ENCODE measurements at places on chromosomes 4 and X.

- peaks cover 26% of the 10 kb centered on the region for H3K27me3 ChIP-seq
- no peak for DNase-seq
- H3K4me3 ChIP-seq, result no peak overlapping the region
- no peaks in the 10 kb centered on the region for H3K4me1 ChIP-seq
Observed at GRCh38 chr4:57194068-57194611, 84.0 kb upstream of the IGFBP7 start.

DNA sequence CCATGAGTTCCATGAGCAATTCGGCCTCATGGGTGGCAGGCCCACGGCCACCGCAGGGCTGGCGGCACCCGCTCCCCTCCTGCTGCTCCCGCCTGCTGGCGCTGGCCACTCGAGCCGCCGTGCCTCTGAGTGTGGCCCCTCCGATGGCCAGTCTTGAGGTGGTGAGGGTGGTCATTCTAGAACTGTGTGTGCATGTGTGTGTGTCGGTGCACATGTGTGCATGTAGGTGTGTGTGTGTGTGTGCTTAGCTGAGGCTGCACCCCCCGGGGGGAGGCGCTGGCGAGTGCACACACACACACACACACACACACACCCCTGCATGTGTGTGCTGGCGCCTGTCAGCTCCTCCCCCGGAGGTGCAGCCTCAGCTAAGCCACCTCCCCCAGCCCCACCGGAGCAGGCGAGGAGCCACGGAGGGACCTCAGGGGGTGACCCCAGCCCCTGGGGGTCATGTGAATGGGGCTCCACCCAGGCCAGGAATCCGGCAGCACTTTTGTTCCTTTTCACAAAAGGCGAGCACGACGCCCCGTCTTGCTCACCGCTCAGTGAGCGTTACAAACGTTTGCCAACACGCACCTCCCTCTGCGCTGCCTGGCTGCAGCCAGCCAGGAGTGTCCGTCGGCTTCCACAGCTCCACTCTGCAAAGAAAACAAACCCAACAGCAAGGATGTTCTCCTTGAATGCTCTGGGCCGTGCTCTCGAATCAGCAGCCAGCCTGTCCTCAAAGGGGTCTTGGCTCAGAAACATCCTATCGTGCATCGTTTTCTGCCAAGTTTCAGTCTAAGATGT, 29.9 kb downstream of the FGFRL1 start:
- no peaks in the 10 kb centered on the region for H3K36me3 ChIP-seq
- H3K4me1 ChIP-seq, result no peaks in the 10 kb centered on the region
- no peak overlapping the region for H3K27ac ChIP-seq
- peaks cover 26% of the 10 kb centered on the region for H3K27me3 ChIP-seq
- DNase-seq, result no peak

DNA sequence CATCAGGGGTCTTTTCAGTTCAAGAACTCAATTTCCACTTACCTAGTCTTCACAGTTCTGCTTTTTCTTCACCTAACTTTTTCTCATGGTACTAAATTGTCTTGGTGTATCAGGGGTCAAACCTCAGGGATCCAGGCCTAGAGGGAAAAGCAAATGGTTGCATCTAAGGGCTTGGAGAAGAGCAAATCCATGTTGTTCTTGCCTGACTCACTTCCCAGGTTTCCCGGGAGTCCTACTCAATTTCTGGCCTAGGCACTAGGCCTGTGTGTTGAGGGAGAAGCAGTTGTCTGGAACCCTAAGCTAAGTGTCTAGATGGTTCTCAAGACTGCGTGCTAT, 191.9 kb upstream of the STK26 start:
- no peak overlapping the region for H3K27ac ChIP-seq
- no peak for DNase-seq
- H3K36me3 ChIP-seq, result no peaks in the 10 kb centered on the region
- no peaks in the 10 kb centered on the region for H3K27me3 ChIP-seq

- H3K27ac ChIP-seq, result no peak overlapping the region
- H3K4me1 ChIP-seq, result no peaks in the 10 kb centered on the region
- H3K4me3 ChIP-seq, result no peak overlapping the region
- no peak for DNase-seq
- no peaks in the 10 kb centered on the region for H3K36me3 ChIP-seq
Observed at GRCh38 chr4:174056959-174057358, 226.5 kb downstream of the FBXO8 start.

DNA sequence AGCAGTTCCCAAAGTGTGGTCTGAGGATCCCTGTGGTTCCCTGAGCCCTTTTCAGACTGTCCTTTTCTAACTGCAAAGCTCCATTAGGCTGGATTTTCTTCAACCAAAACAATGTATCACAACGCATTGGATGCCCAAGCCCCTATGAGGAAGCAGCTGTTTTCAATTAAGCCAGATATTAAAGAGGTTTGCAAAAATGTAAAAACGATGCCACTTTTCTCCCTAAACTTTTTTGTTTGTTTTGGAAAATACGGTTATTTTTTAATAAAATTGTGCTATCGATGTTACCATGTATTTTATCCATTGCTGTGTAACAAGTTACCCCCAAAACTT, 170.4 kb upstream of the BCOR start:
- peak overlapping the region; percentile 74 for H3K4me3 ChIP-seq
- no peak overlapping the region for H3K27ac ChIP-seq
- DNase-seq, result no peak
- H3K4me1 ChIP-seq, result no peaks in the 10 kb centered on the region

DNA sequence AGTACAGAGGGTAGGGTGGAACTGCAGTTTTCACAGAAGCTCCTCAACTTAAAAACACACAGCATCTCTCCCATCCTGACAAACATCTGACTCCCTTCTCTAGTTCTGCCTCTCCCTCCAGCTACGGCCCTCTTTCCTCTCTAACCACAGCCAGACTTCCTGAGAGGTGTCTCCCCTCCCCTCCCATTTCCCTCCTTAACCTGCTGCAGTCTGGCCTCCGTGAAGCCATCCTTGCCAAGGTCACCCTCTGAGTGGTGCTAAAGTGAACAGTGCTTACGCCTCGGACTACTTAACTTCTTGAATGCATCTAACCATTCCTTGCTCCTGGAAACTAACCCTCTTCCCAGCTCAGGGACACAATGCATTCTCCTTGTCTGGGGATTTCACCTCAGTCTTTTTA, 53.3 kb downstream of the RTL5 start:
- H3K4me3 ChIP-seq, result no peak overlapping the region
- peaks cover 11% of the 10 kb centered on the region for H3K4me1 ChIP-seq
- no peak for DNase-seq
- H3K36me3 ChIP-seq, result no peaks in the 10 kb centered on the region
